ENCODE measurements at places on chromosomes 5 and 9.

- no peak for DNase-seq
These were observed 22.3 kb downstream of the NCS1 start for GRCh38 chr9:130194378-130194932.

GRCh38 chr9:82991671-82992070, 71.3 kb downstream of the RASEF start:
- no peak for DNase-seq

DNA sequence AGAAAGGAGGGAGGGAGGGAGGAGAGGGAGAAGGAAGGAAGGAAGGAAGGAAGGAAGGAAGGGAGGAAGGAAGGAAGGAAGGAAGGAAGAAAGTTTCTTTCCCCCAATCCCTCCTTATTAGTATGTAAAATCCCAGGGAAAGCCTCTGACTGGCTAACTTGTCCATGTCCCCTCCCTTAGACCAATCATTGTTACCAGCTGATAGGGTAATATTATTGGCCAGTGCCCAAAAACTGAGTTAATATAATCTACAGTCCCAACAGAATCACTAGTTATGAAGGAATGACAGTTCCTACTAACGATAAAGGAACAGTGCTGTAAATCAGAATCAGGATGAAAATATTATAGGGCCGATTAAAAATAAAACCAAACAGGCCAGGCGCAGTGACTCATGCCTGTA, 53.6 kb upstream of the CCNG1 start:
- no peak for DNase-seq

GRCh38 chr5:142314109-142314508, 10.7 kb downstream of the SPRY4 start:
- no peak for DNase-seq

DNA sequence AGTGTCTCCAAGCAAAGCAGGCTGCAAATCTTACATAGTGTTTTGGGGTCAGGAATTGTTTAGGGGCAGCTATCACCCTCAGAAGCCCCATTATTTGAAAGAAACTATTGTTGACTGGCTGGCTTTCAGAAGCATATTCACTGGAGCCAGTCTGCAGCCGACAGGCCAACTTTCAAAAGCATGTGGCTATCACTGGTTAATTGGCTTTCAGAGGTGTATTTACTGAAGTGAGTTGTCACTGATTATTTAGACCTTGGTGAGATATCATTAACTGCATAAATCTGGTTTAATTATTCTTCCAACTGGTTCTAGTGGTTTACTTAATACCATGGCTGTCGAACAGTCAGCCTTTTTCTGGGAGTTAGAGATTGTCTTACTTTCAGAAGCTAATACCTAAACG, 247.0 kb downstream of the CWC27 start:
- no peak for DNase-seq

- DNase-seq, result no peak
These were observed 158.7 kb downstream of the MYO10 start for GRCh38 chr5:16777432-16777831.

DNA sequence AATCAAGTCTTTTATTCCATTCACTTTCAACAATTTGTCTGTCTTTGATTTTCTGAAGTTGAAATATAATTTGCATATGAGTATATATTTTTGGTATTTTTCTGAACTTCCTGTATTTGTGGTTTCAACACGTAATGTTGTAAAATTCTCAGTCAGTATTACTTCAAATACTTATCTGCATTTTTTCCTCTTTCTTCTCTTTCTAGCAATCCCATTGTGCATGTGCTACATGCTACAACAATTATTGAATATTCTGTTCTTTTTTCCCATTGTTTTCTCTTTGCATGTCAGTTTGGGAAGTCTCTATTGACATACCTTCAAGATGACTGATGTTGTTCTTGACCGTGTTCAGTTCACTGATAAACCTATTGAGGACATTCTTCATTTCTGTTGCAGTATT, 5.6 kb upstream of the ANKRD18A start:
- DNase-seq, result no peak

- DNase-seq, result no peak
These were observed 41.3 kb upstream of the CDH18 start for GRCh38 chr5:20029266-20029665.

- no peak for DNase-seq
These were observed 34.4 kb upstream of the PIK3R1 start for GRCh38 chr5:68181039-68181599.

DNA sequence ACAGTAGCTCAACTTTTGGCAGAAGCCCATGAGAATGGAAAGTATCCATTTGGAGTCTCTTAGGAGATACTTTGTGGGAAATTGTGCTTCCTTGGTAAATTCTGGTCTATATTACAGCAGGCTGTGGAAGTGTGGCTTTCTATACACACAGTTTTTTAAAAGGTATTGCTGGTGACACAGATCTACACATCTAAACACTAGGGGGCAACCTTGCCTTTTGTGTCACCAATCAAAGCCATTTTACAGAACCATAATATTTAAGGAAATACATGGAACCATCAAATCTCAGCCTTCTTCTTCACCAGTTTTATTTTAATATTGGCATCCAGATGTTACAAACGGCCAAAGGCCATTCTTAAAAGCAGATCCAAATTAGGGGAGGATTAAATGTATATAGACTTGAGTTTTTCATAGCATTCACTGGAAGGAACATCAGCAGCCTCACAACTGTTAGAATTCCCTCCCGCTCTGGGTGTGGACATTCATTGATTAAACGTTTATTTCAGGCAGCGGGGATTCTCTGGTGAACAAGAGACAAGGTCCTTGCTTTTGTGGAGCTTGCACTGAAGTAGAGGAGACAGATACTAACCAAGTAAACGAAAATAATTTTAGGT, 132.4 kb upstream of the EPB41L4A start:
- no peak for DNase-seq

- peak; percentile 57 for DNase-seq
These were observed 30.8 kb downstream of the ACSL6 start for GRCh38 chr5:131980696-131981095.

GRCh38 chr9:97046228-97046627, 7.3 kb upstream of the CTSV start:
- peak; percentile 58 for DNase-seq

- no peak for DNase-seq
These were observed 33.5 kb downstream of the SPATA31D1 start for GRCh38 chr9:82022121-82022520.

- DNase-seq, result no peak
These were observed 7.8 kb downstream of the CCT5 start for GRCh38 chr5:10257870-10258269.

DNA sequence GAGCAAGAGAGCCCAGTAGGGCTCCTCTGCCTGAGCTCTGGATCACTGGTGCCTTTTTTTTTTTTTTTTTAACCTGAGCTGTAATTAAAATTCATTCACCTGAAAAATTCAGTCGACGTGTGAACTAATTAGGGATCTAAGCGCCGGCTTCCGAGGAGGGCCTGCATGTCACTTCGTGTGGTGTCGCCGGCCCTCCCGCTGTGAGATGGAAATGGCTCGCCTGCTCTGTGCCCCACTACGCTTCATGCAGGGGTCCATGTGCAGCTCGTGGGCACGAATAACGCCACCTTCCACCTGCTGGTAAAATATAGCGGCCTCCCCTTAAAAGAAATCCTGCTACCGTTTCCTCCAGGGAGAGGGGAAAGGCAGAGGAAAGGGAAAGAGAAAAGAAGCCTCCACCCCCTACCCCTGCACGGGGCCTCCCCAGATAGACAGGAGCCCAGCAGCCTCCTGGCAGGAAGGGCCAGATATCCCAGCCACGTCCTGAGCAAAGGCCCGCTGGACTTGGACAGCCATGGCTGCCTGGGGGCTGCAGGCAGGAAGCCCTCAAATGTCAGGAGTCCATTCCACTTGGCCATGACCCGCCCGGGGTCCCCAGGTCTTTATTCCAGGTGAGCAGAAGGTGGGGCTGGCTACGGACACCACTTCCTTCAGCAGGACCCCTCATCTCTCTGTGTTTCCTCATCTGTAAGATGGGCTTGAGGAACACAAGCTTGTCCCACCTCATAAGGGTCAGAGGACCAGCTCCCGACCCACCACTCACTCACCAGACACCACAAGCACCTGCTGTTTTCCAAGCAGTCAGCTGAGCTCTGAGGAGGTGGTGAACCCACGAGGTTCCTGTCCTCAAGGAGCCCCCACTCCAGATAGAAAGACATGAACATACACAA, 38.2 kb upstream of the ZNF354A start:
- DNase-seq, result no peak

GRCh38 chr5:181239062-181239663, 4.5 kb downstream of the RACK1 start:
- peak; percentile 29 for DNase-seq

DNA sequence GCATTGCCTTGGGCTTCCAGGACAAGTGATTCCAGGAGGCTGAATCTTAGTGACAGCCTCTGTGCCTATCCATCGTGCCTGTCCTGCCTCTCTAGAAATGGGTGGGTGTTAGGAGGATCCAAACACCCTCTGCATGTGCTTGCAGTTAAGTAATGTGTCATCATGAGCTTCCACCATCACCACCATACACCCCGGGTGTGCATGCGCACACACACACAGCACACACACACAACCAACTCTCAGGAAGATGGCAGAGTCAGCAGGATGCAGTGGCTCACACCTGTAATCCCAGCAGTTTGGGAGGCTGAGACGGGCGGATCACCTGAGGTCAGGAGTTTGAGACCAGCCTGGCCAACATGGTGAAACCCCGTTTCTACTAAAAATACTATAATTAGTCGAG, 22.8 kb upstream of the CERCAM start:
- no peak for DNase-seq

DNA sequence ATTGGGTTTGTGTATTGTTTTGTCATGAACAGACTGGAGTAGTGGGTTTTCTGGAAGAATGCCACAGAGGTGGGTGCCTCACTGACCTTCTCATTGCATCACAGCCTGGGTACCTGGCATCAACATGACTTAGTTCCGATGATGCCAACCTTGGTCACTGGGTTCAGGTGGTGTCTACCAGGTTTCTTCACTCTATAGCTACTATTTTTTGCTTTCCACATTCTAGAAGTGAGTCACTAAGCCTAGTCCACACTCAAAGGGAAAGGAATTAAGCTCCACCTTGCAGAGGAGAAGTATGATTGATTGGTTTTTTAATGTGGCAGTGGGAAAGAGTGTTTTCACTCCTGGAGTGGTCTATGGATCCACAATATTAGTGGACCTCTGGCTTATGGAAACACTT, 391.9 kb downstream of the DMRT2 start:
- DNase-seq, result no peak

DNA sequence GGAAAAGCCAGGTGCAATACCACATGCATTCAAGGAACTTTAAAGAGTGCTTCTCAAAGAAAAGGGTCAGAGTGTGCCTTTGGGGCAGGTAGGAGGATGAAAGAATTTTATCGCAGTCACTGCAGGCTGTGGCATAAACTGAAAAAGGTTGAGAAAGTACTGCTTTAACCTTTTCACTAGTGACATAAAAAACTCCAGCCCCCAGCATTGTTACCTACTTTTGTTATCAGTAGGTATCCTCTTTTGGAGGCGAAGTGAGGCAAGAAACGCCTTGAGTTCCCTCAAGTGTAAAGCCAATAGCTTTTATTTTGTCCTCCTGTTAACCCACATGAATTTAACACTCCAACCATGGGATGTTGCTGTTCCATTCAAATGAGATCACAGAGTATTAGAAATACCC, 64.7 kb upstream of the CHD1 start:
- DNase-seq, result no peak

- no peak for DNase-seq
These were observed 67.1 kb downstream of the ALDH7A1 start for GRCh38 chr5:126527892-126528291.

- DNase-seq, result no peak
These were observed 205.0 kb upstream of the DMRTA1 start for GRCh38 chr9:22241611-22242010.

- peak; percentile 16 for DNase-seq
These were observed 78.6 kb downstream of the AMBP start for GRCh38 chr9:113999256-114000062.

DNA sequence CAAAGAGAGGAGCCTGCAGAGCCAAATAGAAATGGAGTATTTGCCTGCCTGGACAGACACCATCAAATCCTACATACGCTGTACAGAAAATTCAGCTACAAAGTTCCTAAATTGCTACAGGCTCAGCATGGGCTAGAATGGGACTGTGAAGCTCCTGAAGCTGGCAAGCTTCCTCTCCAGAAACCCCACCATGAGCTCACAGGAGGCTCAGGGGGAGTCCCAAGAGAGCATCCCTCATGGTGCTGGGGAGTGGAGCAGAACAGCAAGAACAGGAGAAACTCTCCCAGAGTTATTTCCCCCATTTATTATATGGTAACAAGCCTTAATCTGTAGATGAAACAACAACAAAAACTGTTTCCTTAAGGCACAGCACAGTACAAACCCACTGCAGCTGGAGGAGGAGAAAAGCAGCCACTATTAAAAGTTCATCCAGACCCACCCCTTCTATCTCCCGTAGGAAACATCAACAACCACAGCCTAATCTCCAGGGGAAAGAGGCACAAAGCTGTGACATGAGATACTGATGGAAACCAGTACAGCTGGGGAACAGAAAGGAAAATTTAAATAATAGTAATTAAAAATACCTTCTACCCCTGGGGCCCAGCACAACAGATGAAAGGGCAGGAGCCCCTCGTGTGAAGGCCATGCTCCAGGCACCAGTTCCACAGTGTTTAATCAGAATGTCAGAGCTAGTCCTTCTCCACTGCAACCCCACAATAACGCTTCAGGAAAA, 548.5 kb downstream of the MTRR start:
- DNase-seq, result no peak

- no peak for DNase-seq
These were observed 9.0 kb upstream of the CCDC125 start for GRCh38 chr5:69341520-69342161.

- DNase-seq, result peak; percentile 58
These were observed at the start of gene FOXD1 for GRCh38 chr5:73448463-73449136. Gene FOXD1, minus strand, starts transcription at chr5:73448777. Its CDS starts 415 bp downstream, at chr5:73448362.

- no peak for DNase-seq
These were observed 21.7 kb upstream of the FAT2 start for GRCh38 chr5:151612689-151613427.

DNA sequence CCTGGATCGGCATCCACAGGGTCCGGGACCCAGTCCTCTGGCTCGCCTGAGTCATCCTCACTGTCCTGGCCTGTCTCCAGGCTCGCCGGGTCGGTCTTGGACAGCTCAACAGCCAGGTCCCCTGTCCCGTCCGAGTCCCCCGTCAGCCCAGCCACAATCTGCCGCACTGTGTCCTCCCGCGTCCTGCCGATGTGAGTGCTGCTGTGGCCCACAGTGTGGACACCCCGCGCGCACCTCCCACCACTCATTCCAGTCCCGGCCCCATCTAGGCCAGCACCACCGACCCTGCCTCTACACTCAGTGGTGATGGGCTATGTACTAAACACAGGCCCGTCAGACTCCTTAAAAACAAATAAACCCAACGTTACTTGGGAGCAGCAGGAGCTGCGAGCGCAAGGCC, 6.7 kb downstream of the ANAPC2 start:
- no peak for DNase-seq

GRCh38 chr5:89213573-89213972, 330.6 kb upstream of the MEF2C start:
- no peak for DNase-seq

GRCh38 chr5:162607879-162608278, 540.3 kb downstream of the GABRG2 start:
- no peak for DNase-seq
